ENCODE measurements at places on chromosomes 6 and 20. TPM values are rescaled to one million over a fixed set of nuclear protein-coding genes. Genes with fewer than 3 reads are reported as not detected.

RPS6KA2 gene
- total RNA-seq = 127 TPM

DEFB124 gene
- total RNA-seq = not detected

FNDC11 gene
- 0.25 TPM for total RNA-seq

THBS2 gene
- total RNA-seq = 1,906 TPM

RALGAPB gene
- 29.5 TPM for total RNA-seq

VSX1 gene
- total RNA-seq = not detected

SLC35B2 gene
- total RNA-seq = 83.1 TPM

SPATA25 gene
- total RNA-seq = 1.2 TPM

CPNE1 gene
- 142 TPM for total RNA-seq

DNA sequence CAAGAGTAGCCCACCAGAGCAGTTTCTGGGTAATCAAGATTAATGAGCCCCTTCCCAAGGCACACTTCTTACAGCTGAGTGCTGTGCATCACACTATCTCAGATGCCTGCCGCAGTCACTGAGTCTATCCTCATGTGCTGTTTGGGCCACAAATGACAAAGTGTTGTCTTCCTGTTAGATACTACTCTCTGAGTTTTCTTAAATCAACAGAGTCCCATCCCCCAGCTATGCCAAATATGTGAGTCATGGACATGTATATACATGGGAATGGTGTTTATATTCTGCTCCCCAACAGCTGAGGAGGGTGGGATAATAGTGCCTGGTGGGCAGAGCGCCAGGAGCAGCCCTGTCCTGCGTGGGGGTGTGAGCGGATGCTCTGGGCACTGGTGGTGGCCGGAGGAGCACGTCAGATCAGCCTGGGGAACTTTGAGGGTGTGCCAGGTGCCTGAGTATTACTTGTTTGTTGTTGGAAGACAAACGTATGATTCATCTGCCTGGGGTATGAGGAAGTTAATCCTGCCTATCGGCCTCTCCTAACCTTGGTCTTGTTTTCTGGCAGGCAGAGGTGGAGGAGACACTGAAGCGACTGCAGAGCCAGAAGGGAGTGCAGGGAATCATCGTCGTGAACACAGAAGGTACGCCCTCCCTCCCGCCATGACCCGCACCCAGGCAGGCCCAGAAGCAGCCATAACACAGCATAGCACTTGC lies 9.6 kb downstream of the DYNLRB1 start:
- H3K27me3 ChIP-seq = no peaks in the 10 kb centered on the region
- peaks cover 30% of the 10 kb centered on the region for H3K36me3 ChIP-seq
- H3K4me3 ChIP-seq = peak overlapping the region; percentile 57
- no peak for DNase-seq
- peak overlapping the region; percentile 99 for H3K27ac ChIP-seq

- DNase-seq = no peak
- peaks cover 13% of the 10 kb centered on the region for H3K4me1 ChIP-seq
- no peak overlapping the region for H3K4me3 ChIP-seq
These were observed 11.4 kb downstream of the CAPN11 start for GRCh38 chr6:44169886-44170570.

DNA sequence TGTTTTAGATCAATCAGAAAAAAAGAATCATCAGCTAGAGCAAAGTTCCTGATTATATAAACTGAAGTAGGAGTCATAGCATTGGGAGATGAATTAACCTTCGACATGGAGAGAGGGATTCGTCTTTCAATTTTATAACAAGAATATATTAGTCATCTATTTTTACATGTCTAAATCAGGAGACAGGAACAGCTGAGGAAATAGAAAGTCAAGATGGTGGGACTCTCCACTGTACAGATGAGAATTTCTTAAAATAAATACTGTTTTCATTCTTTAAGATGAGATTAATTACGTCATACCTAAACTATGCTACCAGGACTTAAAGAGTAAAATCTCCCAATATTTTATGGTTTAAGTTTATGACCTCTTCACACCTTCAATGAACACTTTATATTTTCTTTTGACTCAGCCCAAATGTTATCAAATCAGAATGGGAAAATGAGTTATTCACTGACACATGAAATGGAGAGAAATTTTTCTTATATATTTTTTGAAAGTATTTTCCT lies 1137.7 kb downstream of the EPHA7 start:
- peaks cover 24% of the 10 kb centered on the region for H3K4me1 ChIP-seq
- H3K27ac ChIP-seq = peak overlapping the region; percentile 60
- no peaks in the 10 kb centered on the region for H3K36me3 ChIP-seq
- H3K27me3 ChIP-seq = no peaks in the 10 kb centered on the region
- DNase-seq = no peak
- H3K4me3 ChIP-seq = no peak overlapping the region

DNA sequence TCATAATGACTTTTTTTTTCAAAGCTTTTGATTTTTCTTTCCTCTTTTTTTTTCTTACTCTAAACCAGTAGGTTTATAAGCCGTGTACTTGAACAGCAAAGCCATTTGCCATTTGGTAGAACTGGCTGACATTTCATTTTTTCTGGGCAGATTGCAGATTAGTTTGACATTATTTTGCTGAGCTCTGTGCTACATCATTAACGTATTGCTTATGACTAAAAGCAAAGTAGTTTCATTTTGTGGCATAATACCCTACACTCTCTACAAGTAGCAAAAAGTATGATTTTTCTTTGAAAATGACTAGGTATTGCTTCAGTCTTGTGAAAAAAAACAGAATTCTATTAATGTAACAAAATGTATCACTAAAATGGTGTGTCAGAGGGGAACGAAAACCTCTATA lies 141.3 kb downstream of the GRIK2 start:
- H3K27me3 ChIP-seq = no peaks in the 10 kb centered on the region
- peak overlapping the region; percentile 94 for H3K27ac ChIP-seq
- H3K4me3 ChIP-seq = no peak overlapping the region
- H3K36me3 ChIP-seq = no peaks in the 10 kb centered on the region
- H3K4me1 ChIP-seq = peaks cover 40% of the 10 kb centered on the region

DNA sequence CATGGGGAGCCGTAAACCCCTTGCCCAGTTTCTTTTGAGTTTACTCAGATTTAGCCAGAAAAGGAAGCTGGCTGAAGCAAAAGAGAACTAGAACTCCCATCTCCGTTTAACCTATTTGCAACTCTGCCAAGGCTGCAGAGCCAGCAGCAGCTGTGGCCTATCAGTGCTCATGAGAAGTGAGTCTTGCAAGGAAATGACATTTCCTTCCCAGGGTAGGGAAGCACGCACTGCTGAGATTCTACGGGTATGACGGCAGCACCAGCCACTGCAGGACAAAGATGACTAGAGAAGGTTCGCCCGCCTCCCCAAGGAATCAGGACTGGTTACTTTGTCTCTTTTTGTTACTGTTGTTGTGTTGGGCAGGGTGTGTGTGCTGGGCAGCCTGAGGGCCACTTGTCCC lies 47.6 kb downstream of the PPP1R3G start:
- peak overlapping the region; percentile 87 for H3K27ac ChIP-seq
- no peaks in the 10 kb centered on the region for H3K36me3 ChIP-seq
- no peak overlapping the region for H3K4me3 ChIP-seq
- no peaks in the 10 kb centered on the region for H3K27me3 ChIP-seq
- DNase-seq = no peak
